GDM1 (cell line): ENCODE measurements at places on chromosomes 2 and 18.

- DNase-seq: peak; percentile 59
Measured at GRCh38 chr2:134245340-134245984, 8.4 kb upstream of the MGAT5 start.

DNA sequence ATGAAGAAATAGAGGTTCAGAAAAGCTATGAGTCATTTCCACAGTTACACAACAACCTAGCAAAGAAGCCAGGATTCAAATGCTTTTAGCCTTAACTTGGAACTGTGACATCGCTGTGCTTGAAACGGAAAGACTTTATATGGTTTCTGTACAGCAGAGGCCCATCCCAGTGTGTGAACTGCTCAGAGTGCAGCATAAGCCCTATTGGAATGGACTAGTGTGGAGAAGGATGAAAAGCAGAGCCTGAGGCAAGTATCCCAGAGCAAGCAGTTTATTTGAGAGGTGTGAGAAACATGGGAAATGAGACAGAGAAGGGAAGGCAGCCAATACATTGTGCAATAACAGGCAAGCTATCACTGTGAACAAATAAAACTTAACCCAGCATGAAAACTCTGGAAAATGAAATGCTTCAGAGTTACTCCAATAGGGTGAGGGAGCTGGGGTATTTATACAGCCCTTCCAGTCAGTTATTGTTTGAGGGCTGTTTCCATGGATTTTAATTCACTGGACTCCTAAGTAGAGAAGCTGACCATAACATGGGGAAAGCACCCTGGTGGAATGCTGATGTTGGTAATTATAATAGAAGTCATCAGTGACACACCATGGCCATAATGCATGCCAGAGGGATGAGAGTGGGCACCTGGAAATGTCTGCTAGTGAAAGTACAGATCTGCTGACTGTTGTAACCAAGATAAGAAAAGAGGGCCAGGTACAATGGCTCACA, 254.0 kb upstream of the POU3F3 start:
- no peak for DNase-seq

GRCh38 chr2:40886655-40887054, 434.8 kb upstream of the SLC8A1 start:
- DNase-seq: no peak

DNA sequence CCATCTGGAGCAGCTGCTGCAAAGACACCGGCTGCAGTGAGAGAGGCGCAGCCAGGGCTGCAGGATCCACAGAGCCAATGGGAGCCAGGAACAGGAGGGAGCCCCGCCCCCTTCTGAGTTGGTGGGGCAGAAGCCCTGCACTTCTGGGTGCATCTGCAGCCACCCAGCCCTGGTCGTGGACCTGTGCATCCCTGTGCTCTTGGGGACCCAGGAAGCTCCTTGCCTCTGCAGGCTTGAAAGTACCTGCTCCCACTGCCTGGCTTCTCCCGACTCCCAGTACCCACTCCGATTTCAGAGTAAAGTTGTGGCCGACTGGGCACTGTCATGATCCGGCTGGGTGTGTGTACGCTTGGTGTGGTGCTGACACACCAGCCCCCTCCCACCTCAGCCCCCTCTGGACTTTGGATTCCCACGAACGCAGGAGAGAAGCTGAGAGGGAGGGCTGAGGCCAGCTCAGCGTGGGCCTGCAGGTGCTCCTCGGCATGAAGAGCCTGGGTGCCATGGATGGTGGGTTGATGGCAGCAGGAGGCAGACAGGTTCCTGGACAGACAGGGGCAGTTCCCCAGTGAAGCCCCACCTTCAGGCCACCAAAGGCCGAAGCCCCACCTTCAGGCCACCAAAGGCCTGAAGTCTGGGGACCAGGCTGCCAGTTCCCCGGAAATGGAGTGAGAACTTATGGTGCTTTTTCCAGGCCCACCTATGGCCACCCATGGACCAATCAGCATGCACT, 34.9 kb downstream of the LRRTM4 start:
- DNase-seq: no peak

- DNase-seq: no peak
Measured at GRCh38 chr18:5879479-5879882, 15.8 kb downstream of the TMEM200C start.

DNA sequence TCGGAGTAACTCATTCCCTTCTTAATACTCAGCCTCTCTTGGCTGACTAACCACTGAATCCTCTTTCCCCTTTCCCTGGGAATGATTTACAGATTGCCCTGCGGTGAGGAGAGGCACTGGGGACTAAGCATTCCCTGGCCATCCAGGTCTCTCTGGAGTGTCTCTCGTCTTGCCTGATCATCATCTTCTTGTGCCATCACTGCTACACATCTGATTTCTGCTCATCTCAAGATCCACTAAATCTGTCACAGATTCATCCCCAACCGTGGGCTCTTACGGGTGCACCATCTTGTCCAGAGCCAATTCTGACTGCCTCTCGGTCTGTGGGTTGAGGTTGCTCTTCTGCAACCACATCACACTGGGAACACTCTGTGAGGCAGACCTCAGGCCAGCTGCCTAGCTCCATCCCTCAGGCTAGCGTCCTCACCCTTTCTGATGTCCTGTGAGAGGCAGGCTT, 12.0 kb downstream of the SFTPB start:
- DNase-seq: no peak

DNA sequence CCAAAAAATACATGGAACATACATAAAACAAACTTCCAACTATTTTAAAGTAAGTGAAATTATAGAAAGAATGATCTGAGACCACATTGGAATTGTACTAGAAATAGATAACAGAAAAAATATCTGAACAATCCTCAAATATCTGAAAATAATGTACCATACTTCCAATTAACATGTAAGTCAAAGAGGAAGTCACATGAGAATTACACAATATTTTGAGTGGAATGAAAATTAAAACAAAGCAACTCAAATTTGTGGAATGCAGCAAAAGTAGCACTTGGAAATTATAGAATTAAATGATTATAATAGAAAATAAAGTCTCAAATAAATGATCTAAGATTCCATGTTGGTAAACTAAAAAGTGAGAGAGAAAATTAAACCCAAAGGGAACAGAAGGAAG, 38.3 kb upstream of the CTIF start:
- no peak for DNase-seq

DNA sequence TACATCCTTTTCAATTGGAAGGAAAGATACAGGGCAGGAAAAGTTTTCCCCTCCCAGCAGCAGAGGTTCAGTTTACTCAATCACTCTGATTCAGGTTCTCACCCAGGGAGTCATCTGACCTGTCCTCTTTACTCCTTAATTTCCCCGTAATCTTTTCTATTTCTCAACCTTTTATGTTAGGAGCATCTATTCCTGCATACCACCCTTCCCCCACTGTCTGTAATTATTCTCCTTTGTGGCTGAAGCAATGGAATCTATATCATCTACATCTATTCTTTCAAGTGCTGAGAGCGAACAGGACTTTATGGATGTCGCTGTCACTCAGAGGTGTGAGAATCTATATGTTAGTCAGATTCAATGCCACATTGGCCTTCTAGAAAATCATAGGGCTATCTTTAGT, 175.2 kb downstream of the NOL4 start:
- DNase-seq: no peak

DNA sequence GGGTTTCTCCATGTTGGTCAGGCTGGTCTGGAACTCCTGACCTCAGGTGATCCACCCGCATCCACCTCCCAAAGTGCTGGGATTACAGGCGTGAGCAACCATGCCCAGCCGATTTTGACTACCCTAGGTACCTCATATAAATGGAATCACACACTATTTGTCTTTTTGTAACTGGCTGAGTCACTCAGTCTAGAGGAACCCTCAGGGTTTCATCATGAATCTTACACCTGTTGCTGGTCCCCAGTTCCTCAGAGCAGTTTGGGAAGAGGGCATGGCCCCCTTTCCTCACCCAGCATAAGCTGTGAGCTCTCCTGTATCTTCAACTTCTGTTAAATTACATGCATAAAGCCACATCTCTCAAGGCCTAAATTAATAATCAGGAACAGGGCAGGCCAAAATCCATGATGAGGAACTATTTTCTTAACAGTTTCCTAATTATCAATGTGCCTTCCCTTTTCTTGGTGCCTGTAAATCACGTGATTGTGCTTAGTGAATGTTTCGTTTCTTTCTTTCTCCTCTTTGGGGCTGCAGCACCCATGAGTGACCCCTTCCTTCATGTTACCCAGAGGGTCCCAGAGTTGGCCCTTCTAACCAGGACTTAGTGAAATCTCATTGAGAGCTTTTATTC, 20.9 kb downstream of the DYSF start:
- no peak for DNase-seq

DNA sequence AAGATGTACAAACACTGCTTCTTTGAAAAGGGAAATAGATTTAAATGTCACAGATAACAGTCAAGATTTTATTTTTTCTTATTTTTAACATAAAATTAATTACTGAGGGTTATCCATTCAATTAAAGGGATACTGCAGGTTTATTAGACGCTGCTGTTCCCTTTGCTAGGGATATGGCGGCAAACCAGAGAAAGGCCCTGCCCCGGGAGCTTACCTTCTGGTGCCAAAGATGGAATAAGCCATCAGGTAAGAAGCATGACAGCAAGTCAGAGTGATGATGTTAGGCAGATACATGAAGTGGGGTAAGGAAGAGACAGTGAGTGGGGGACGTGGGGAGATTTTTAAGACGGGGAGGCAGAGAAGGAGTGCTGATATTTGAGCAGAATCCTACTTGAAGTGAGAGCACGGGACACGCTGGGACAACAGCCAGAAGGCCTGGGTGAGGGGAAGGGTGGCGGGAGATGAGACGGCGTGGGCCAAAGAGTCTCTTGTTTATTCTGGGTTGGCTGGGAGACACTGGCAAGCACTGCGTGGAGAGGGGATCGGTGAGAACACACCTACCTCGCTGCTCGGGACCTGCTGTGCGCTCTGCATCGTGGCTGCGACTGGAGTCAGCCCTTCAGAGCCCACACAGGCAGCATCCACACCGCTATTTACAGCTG, 250.5 kb upstream of the TMEM200C start:
- DNase-seq: no peak
